CD4-positive, alpha-beta T cell treated with Interferon gamma for 1 hour (primary cell): ENCODE measurements at places on chromosomes 6 and 20.
A peak's percentile ranks its signal among the peaks of the same experiment; 100 is the strongest.

GRCh38 chr6:119312875-119313338 lies 36.7 kb downstream of the MAN1A1 start:
- DNase-seq = peak; percentile 36

DNA sequence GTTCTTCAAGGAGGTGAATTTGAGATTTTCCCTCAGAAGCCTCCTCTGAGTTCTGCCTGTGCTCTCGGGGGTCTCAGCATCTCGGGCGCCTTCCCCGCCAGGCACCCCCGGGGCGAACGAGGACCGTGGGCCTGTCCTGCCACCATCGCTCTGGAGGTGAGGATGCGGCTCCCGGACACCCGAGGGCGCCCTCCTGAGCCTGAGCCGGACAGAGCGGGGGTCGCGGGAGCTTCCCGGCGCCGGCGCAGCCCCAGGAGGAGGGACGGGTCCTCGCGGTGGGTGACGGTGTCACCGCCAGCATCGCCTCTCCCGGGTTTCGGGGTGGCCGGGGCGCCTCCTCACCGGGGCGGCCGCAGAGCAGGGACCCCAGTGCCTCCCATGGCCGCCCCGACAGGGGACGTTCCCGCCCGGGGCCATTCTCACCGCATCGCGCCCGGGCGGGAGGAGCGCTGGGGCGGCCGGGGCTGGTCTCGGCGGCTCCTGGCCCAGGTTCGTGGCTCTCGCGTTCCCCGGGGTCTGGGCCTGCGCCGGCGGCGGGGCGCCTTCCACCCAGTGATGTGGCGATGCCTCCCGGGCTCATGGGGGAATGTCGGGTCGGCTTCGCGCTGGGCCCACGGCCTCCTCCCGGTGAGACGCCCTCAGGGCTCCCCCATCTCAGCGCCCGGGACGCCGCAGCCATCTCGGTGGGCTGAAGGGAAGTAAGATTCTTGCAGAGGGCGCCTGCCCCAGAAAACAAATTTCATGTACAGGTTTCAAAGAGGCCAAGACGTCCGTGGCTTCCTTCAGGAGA lies 210.5 kb downstream of the ERMARD start:
- no peak for DNase-seq

- no peak for DNase-seq
Observed at GRCh38 chr20:62413025-62413570, 6.0 kb upstream of the CABLES2 start.

- DNase-seq = no peak
Observed at GRCh38 chr6:34358389-34358905, 34.0 kb downstream of the NUDT3 start.

- no peak for DNase-seq
Observed at GRCh38 chr20:24771542-24772061, 177.5 kb upstream of the CST7 start.

DNA sequence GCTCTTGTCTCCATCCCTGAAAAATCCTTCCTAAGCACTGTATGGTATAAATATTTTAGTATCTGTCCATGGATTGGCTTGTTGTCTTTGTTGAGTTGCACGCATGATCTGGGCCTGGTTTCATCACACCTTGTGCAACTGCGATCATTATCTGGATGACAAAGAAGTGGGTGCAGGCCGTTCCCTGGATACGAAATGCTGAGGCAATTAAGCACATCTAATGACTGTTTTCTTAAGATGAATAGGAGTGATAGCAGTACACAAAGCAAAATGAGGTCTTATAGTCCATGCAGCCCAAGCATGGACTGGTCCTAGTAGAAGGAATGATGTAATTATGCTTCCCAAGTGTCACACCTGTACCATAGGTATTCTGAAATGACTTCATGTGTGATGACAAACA lies 47.8 kb downstream of the SLC35D3 start:
- DNase-seq = no peak

DNA sequence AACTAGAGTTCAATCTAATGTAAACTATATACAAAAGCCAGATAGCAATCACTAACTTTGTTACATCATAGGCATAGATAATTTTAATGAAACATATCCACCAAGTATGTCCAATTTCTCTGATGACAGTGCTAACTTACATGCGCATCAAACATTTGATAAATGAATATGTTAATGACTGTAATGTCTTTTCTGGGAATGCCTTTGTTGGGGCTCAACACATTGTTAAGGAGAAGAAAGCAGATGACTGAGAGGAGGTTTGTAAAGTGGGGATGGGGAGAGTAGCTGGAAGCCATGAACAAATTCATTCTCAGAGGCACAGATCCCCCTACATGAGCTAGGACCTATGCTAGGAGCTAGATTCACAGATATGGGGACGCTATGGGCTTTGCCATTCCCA lies 950.0 kb downstream of the KIF16B start:
- no peak for DNase-seq

DNA sequence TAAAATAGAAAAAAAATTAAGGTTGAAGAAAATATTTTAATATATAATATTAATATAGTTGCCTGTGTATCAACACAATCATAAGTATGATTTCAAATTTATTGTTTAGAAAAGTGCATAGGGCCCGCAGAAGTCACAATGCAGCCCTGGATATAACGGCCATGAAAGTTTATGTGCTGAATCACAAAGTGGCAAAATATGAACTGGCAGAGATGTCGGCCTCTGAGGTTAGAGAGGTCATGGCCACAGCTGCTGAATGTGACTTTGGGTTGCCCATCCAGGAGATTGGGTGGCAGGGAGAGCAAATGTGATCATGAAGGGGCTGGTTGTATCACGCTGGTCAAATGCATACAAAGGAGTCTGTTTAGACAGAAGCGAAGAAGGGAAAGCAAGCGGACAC lies 35.7 kb downstream of the COL11A2 start:
- no peak for DNase-seq

DNA sequence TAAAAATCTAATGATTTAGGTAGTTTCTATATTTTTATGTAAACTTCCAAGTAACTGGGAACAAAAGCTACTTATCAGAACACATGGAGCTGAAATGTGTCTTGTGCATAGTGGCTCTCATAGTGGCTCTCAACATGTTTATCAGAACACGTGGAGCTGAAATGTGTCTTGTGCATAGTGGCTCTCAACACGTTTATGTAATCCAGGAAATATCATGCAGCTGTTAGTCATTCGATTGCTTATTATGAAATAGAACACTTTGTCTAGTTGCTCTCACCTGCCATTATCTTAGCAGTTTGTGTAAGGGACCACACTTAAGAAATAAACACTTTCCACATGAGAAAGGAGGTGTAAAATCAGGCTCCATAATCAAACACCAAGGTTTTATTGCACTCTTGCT lies 119.2 kb upstream of the ASCC3 start:
- DNase-seq = no peak

GRCh38 chr6:159682295-159682694 lies 10.7 kb downstream of the SOD2 start:
- DNase-seq = no peak

- DNase-seq = no peak
Observed at GRCh38 chr20:59300333-59301081, at the start of gene EDN3. Gene EDN3 (plus strand): TSS chr20:59300611. CDS start chr20:59300813, 202 bp downstream.

- DNase-seq = no peak
Observed at GRCh38 chr6:83960664-83961063, 72.9 kb upstream of the MRAP2 start.
